ENCODE measurements at places on chromosomes 1 and 21.
A peak's percentile ranks its signal among the peaks of the same experiment; 100 is the strongest.

DNA sequence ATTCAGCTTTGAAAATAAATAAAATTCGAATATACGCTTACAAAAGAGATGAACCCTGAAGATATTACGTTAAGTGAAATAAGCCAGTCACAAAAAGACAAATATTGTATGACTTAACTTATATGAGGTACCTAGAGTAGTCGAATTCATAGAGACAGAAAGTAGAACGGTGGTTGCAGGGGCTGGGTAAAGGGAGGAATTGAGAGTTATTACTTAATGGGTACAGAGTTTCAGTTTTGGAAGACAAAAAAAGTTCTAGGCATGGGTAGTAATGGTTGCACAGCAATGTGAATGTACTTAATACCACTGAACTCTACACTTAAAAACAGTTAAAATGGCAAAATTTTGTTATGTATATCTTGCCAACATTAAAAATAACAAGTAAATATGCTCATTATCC lies 48.6 kb upstream of the ZNHIT6 start:
- no peak for DNase-seq

DNA sequence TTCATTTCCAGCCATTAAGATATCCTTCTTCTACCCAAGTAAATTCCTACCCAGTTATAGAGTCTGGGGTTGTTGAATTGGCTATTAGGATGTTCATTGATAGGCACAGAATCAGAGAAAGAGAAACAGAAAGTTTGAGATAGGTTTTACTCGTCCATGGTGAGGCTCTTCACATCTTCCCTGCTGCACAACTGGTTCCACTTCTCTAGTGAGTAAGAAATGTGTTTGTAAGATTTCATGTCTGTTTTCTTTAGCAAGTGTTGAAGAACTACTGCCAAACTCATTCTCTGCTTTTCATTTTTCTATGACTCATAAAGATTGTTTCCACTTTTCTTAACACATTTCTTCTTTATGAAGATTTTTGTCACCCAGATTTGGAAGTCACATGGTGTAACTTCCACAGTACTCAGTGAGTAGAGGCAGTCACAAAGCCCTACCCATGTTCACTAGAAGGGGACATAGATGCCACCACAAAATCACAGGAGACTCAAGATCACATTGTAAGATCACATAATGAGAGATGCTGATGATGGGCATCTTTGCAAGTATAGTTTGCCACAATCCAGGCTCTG lies 152.3 kb downstream of the SNX7 start:
- no peak for DNase-seq

GRCh38 chr1:42463921-42464320 lies 835 bp downstream of the CCDC30 start:
- no peak for DNase-seq

GRCh38 chr1:150994248-150994647 lies 12.2 kb downstream of the ANXA9 start:
- no peak for DNase-seq

DNA sequence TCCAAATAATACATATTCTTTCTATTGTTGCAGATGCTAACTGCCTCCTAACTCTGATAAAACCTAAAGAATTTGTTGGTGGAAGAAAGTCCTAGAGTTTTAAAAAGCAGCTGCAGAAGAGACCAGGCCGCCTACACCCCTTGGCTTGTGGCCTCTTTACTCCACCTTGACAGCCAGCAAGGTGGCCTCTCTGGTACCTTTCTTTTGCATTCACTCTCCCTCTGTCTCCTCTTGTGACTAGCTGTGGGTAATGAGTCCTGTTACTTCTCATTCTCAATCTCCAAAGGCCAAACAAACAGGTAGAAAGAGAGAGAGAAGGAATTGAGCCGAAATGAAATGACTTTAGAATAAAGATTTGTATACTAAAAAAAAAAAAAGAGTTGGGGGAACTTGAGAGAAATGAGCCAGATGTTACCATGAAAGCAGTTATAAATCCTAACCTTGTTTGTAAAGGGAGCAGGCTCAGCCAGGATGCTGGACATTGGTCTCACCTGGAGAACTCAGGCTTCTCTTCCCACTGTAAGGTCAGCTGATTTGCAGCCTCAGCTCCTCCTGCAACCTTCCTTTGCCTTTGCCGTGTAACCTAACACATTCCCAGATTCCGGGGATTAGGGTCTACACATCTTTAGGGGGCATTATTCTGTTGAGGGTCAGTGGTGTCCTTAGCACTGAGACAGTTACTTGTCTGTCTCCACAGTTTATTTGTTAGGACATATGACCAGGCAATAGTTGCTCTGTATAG lies 164.1 kb upstream of the IRF2BP2 start:
- DNase-seq: no peak

DNA sequence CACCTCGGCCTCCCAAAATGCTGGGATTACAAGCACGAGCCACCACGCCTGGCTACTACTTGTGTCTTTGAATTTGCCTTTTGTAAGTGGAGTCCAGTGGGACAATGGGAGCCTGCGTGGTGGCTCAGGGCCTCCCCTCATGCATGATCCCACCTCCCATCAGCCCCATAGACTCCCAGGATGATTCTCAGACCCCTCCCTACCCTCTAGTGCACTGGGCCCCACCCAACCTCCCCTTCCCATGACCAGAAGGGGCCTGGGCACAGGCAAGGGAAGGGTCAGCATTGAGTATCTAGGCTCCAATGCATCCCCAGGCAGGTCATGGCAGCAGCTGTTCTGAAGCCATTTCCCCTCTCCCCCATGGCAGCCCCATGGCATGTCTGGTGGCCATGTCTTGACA lies 18.7 kb downstream of the NEK2 start:
- no peak for DNase-seq

DNA sequence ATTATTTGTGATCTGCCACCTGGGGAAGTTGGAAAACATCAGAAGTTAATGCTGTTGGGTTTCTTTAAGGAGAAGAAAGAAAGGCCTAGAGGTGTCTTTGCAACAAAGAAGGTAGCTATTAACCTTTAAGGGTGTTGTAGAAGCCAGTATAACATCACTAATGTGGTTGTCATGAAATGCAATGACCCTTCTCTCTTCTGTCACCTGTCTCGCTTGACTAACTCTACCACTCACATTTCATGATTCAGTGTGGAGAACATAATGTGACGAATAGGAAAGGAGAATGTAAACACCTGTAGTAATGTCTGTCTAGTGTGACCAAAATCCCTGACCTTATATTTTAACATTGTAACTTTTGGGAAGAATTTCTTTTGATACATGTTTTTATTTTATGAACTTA lies 211.7 kb upstream of the UBE2U start:
- DNase-seq: no peak

- DNase-seq: no peak
These were observed 234.9 kb downstream of the ZP4 start for GRCh38 chr1:237655778-237656177.

- DNase-seq: no peak
These were observed 171.0 kb downstream of the VAV3 start for GRCh38 chr1:107793896-107794453.

GRCh38 chr1:238658763-238659162 lies 727.6 kb upstream of the CHRM3 start:
- DNase-seq: no peak

DNA sequence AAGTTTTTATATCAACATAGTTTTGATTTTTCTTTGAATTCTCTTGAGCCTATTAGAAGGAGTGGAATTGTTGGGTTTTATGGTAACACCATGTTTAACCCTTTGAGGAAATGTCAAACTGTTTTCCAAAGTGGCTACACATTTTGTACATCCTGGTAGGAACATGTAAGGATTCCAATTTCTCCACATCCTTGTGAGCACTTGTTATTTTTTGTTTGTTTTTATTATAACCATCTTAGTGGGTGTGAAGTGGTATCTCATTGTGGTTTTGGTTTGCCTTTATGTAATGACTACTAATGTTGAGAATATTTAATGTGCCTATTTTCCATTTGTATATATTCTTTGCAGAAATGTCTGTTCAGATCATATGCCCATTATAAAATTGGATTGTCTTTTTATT lies 120.5 kb downstream of the FGGY start:
- DNase-seq: no peak

- no peak for DNase-seq
These were observed 24.3 kb upstream of the TRIM17 start for GRCh38 chr1:228440761-228441500.

GRCh38 chr1:46404482-46405196 lies 10.5 kb downstream of the FAAH start:
- DNase-seq: no peak

- DNase-seq: no peak
These were observed 16.6 kb upstream of the LEMD1 start for GRCh38 chr1:205438213-205439158.

GRCh38 chr1:172875892-172876291 lies 174.8 kb downstream of the TNFSF18 start:
- DNase-seq: no peak

GRCh38 chr1:22704440-22705067 lies 6.1 kb upstream of the EPHB2 start:
- DNase-seq: peak; percentile 52

DNA sequence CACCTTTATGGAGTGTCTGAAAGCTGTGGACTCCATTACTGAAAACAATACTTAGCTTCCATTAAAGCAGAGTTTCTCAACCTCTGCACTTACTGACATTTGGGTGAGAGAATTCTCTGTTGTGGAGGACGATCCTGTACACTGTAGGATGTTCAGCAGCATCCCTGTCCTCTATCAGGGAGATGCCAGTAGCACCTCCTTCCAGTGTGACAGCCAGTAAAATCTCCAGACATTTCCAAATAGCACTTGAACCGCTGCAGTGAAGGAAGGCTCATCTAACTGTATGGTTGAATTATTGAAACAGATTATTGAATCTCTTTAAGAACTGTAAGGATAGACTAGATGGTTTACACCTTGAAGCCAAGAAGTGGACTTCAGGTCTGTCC lies 3.1 kb downstream of the PRDM2 start:
- no peak for DNase-seq

DNA sequence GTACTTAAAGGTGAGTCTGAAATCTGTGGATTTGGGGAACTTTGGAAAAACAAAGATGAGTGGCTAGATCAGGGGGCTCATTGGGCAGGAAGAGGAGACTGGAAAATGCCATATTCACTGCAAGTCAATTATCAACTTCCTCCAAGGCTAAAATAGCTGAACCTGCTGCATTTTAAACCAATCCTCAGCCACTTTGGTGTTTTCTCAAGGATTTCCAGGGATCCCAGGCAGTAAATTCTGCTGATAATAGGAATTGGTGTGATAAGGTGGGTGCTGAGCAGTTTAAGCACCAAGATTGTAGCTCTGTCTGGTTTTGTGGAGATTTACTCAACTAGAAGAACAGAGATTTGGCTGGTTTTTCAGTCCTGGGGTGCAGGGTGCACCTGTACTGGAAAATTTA lies 153.9 kb upstream of the CAMK1G start:
- no peak for DNase-seq

DNA sequence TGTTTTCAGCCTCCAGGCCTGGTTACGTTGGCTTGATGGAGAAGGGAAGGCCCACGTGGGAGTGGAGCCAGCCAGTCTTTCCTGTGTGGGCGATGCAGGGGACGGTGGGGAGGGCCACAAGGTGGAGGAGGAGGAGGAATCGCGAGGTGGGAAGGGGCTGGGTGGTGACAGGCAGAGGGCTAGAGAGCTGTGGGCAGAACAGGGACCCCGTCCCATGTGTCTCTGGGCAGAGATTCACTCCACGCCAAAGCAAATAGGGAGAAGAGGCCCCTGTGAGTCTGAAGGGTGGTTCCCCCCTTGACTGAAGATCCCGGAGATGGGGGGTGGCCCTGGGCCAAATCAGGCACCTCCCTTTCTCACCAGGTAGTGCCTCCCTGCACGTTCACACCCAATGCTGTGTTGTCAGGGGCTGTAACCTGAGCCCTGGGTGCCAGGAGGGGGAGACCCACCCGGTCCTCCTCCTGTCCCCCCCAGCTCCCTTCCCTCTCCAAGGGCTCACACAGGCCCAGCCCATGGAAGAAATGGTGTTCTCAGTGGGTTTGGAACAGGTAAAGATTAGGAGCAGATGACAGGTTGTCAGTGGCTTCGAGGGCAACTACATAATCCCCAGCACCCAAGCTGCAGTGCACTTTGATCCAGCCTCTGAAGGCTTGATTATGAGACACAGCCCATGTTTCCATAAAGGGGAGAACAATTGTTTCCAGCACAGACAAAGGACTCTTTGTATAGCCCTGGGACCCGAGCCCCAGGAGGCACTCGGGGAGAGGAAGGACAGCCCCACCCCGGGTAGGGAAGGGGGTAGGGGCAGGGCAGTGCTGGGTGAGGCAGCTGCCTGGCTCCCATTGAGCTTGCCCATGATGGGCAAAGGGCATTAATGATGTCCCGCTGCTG lies 37.7 kb upstream of the GPR37L1 start:
- no peak for DNase-seq

DNA sequence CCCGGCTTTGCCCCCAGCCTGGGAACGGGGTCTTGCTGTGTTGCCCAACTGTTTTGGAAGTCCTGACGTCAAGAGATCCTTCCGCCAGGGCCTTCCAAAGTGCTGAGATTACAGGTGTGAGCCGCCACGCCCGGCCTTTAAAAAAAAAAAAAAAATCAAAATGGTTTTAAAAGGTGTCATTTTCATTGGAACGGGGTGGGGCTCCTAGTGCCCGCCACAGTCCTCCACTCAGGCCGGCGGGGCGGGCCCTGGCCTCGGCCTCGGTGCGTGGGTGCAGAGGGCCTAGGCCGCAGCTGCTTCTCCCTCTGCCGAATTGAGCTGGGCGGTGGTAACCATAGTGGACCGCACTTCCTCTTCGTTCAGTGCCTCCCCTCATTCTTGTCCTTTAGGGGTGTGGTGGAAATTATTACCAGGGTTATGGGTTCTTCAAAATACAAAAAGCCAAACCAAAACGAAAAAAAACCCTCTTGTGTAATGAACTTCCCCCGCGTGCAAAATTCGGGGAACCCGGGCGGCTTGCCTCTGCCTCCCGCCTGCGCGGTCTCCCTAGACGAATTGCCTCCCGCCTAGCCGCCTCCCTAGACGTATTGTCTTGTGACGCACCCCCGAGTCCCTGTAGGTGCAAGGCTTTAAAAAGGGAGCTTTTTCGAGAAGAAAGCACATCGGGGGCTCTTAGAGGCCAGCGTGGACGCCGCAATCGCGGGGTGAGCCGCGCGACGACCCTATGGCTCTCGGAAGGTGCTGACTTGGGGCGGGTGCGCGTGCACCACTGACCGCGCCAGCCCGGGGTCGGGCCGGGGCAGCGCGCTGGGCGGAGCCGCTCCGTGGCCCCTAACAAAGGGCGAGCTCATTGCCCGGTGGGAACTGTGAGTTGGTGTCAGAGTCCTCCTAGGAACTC lies 10.5 kb upstream of the SPEN start:
- DNase-seq: peak; percentile 81

DNA sequence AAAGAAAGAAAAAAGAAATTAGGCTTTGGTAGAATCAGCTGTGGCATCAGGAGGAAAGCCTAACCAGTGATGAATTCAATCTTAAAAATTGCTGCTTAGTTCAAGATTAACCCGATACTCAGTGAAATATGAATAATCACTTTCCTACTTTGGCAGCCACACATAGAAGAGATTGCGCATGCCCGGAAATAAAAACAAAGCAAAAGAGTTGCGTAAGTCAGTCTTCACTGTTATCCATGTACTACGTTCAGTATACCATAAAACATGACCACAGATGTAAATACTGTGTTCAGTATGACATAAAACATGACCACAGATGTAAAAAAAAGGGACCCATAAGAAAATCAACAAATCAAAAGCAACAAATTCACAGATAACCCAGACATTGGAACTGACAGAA lies 19.2 kb downstream of the CD1D start:
- no peak for DNase-seq

GRCh38 chr1:1918901-1919303 lies at the start of gene TMEM52:
TMEM52 (minus strand) TSS chr1:1919279; CDS start chr1:1919265, 14 bp downstream.
- no peak for DNase-seq
